Renal cortical epithelial cell (primary cell): ENCODE measurements at places on chromosomes 5 and 9. TPM values are rescaled to one million over a fixed set of nuclear protein-coding genes. Genes with fewer than 3 reads are reported as not detected.

- DNase-seq: peak; percentile 27
These were observed 51.4 kb downstream of the RFK start for GRCh38 chr9:76342858-76343257.

ELL2 gene
- 31.1 and 38.6 TPM in 2 replicates for total RNA-seq

GFI1B gene
- not detected in 2 replicates for total RNA-seq

LIX1 gene
- 0.17 and 1.2 TPM in 2 replicates for total RNA-seq

PRKAA1 gene
- total RNA-seq: 98.4 and 110 TPM in 2 replicates
